Hematopoietic multipotent progenitor cell treated with erythropoietin and hydrocortisone succinate and interleukin-3 and kit ligand, for 8 days (in vitro differentiated cells): ENCODE measurements at places on chromosomes 1 and 21.

DNA sequence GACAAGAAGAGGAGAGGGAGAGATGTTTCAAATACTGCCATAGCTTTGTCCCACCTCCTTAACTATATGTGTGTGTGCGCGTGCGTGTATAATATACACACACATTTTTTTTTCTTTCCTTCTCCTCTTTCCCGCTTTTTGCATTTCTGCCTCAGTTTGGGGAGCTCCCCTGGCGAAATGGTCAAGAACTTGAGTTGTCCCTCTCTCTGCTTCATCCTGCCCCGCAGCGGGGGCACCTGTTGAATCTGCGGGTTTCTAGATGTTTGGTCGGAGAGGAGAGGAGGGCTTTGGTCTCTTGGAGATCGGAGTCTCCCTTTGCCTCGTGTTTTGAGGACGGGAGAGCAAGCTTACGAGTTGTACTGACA, 504 bp downstream of the SCCPDH start:
- peak; percentile 67 for DNase-seq

GRCh38 chr1:45522324-45523104, 830 bp upstream of the PRDX1 start:
- no peak for DNase-seq

- no peak for DNase-seq
These were observed 33.8 kb upstream of the DISC1 start for GRCh38 chr1:231592809-231593208.

GRCh38 chr1:17963513-17963912, 144.1 kb upstream of the IGSF21 start:
- no peak for DNase-seq

DNA sequence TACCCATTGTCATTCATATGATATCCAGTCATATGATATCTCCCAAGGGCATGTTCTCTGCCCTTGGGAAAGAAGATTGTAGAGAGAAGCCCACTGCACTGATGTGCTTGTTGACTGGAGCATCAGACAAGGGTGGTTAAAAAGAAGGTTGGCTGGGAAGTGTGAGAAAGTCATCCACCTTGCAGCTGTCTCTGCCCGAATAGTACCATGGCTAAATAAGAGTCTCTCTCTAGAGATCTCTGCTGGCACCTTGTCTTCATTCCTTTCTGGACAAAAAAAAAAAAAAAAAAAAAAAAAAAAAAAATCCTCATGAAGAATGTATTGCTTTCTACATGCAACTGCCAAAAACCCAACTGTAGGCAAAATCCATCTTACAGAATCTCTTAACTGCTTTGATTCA, 349.7 kb upstream of the ESRRG start:
- DNase-seq, result no peak

GRCh38 chr1:163069655-163070277, 605 bp downstream of the RGS4 start:
- DNase-seq, result no peak

DNA sequence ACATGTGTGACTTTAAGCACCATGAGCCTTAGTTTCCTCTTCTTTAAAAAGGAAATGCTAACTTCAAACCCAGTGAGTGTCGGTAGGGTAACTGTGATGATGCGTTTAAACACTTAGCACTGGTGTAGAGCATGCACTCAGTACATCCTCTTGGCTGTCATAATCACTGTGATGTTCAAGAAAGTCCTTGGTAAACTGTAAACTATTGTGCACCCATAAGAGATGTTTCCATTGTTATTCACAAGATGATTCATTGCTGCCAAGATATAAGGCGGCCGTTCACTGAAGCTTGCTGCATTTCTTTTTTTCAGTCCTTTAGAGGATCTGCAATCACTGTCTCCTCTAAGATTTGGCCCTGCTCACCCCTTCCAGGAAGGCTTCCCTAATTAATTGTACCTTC, 61.8 kb upstream of the DAB1 start:
- DNase-seq, result no peak

- DNase-seq, result no peak
These were observed 29.0 kb upstream of the BATF3 start for GRCh38 chr1:212728606-212729005.

DNA sequence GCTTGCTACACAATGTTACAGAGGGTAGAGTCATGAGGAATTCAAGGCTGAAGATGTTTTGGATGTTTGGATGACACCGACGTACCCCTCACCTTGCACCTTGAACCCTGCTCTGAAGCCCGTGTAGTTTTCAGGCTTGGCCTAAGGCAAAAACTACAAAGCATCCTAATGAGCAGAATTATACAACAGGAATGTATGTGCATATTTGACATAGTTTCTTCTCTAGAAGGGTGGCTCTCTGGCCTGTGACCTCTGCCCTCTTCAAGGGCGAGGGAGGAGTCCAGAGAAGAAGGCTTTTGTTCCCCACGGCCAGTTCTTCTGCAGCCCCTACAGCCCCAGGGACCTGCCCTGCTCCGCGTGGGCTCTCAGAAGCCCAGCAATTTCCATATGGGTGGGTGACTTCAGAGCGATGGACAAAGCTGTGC, 43.3 kb downstream of the L1TD1 start:
- no peak for DNase-seq

GRCh38 chr1:45437323-45437722, 53.6 kb downstream of the TESK2 start:
- DNase-seq, result no peak

GRCh38 chr1:57079454-57080157, 113.8 kb upstream of the C8B start:
- DNase-seq, result peak; percentile 13

GRCh38 chr1:169928438-169929209, 34.9 kb upstream of the SCYL3 start:
- DNase-seq, result peak; percentile 62

- DNase-seq, result peak; percentile 4
These were observed 206.0 kb downstream of the CENPF start for GRCh38 chr1:214808845-214809460.

DNA sequence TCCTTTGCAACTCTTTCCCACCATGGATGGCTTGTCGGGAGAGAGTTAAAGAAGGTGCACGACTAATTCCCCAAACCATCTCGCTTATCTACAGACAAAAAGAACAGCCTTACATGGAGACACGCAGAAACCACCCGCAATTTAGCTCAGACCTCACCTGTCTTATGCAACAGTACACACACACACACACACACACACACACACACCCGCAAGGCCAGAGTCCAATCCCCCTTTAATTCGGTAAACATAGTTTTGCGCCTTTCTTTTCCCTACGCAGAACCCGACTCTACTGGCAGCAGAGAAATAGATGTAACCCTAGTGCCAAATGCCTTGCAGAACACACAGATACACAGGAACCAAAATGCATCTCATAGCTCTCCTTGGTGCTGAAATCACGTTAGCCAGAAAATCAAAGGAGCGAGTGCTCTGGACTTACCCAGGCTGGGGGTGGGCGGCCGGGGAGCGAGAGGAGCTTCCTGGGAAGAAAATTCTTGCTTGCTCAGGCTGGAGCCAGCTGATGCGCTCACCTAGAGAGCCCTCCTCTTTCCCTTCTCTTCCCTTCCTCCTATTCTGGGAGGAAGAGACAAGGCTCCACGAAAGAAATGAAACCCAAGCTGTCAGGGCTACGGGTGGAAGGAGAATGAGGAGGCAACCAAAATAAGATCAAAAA, 470 bp downstream of the TNR start:
- peak; percentile 40 for DNase-seq

DNA sequence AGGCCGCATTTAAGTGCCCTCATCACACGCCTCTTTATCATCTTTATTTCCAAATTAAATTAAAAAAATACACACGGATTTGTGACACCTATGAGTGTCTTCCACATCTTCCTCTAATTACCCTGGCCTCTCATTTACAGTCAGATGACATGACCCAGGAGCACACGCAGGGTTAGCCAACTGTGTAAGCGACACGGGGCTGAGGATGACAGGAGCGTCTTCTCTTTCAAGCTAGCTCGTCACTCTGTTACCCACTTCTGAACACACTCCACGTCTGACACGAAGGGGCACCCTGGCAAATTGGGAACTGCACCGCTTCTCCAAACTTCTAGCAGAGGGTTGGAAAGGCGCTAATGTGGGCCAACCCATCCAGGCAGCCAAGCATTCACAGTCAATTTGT, 112.1 kb downstream of the SMYD2 start:
- DNase-seq, result no peak

- DNase-seq, result peak; percentile 80
These were observed 170.4 kb upstream of the NR5A2 start for GRCh38 chr1:199857108-199857507.

GRCh38 chr1:201226859-201227488, 36.4 kb downstream of the IGFN1 start:
- DNase-seq, result no peak

DNA sequence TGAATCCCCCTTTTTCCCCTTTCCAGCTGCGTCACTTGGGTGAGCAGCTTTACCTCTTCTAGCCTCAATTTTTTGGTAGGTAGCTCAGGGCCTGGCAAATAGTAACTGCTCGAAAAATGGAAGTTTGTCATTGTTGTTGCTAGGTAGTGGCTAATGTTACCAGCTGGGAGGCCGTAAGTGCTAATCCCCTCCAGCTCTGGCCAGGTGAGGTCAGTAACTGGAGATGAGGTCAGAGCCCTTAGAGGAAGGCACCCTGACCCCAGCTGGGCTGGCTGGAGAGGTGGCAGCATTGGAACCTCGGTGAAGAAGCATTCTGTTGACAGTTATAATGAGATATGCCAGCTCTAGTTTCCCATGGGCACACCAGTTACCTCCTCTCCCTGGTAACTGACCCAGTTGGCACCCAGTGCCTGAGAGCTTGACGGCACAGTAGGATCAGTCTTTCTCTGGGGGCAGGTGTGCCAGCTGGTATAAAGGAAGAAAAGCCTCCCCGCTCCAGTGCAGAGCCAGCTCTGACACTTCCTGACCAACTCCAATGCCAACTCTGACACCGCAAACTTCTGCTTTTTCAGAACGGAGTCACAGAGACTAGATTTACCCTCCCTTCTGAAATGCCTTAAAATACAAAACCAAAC, 35.0 kb upstream of the SLC2A1 start:
- peak; percentile 25 for DNase-seq

GRCh38 chr1:29638281-29638680, 402.0 kb downstream of the PTPRU start:
- DNase-seq, result no peak

GRCh38 chr1:915295-916172, 8.2 kb upstream of the SAMD11 start:
- no peak for DNase-seq

- DNase-seq, result no peak
These were observed 23.6 kb upstream of the ANGPTL3 start for GRCh38 chr1:62573675-62574074.

DNA sequence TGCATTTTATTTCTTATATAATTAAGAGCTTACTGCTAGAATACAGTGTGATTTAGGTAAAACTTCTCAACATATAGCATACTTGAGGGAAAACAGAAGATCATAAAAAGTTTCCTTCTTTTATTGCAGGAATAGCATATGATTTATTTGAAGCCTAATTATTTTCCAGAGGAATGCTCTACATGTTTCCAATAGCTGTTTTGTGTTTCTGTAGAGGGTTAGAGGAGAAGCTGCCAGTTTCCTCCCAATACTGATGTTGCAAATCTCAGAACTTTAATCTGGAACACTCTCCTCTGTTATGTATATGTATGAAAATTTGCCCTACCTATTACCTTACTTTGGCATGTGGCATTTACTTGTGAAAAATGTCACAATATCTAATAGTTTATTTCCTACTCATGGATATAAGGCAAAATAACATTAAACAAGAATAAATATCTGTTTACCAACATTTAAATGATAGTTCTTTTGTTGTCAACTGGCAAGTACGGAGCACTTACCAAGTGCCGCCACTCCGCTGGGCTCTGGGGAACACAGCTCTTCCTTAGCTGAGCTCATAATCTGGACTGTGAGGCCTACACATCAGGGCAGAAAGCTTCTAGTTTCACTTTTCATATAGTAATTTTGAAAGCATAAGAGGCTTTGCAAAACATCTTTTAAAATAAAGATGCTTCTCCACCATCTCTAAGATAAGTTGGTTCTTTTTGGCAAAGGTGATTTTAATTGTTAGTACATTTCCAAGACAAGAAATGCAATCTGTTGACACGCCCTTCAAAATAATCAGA, 239.8 kb upstream of the C1orf105 start:
- DNase-seq, result no peak

DNA sequence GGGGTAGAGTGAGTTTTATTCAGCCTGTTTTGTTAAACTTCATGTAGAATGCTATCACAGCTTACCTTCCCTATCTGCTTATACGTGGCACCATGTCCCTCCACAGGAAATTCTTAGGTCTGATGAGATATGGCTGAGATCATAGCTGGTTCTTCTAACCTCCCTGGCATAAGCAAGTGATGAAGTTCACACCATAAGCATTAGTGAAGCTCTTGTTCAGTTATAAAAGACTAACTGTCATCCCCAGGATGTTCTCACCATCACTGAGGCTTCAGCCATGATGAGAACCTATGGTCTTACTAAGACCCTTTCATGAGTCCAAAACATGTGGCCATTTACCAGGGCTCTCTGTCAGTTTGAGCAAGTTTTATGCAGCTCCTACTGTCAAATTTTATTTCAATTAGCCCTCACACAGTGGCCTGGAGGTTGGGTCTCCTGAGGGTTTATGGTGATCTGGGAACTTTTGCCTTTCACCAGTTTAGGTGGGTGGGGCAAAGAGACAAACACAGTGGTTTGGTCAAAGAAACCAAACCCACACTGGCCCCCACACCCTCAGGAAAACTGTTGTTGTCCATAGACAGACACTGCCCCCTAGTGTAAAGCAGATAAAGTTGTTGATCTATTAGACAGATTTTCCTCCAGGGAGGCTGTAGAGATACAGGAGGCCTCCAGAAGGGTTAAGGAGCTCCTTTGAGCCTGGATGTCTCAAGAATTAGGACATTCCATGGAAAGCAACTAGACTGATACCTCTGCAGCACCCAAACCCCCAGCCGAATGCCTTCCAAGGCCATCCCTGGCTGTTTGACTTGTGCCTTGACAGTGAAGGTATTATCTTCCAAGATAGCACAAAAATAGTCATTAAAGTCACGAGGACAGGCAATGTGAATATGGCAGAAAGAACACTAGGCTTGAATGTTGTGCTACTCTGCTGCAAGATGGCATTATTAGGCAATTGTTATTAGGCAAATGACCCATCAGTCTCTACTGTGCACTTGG, 5.0 kb downstream of the SLC22A15 start:
- peak; percentile 64 for DNase-seq

- DNase-seq, result no peak
These were observed 7.9 kb downstream of the TFAP2E start for GRCh38 chr1:35580949-35581388.

GRCh38 chr1:40161888-40162397, 756 bp downstream of the RLF start:
- peak; percentile 35 for DNase-seq

- DNase-seq, result peak; percentile 38
These were observed 591 bp downstream of the MRPL37 start for GRCh38 chr1:54200519-54200997.

DNA sequence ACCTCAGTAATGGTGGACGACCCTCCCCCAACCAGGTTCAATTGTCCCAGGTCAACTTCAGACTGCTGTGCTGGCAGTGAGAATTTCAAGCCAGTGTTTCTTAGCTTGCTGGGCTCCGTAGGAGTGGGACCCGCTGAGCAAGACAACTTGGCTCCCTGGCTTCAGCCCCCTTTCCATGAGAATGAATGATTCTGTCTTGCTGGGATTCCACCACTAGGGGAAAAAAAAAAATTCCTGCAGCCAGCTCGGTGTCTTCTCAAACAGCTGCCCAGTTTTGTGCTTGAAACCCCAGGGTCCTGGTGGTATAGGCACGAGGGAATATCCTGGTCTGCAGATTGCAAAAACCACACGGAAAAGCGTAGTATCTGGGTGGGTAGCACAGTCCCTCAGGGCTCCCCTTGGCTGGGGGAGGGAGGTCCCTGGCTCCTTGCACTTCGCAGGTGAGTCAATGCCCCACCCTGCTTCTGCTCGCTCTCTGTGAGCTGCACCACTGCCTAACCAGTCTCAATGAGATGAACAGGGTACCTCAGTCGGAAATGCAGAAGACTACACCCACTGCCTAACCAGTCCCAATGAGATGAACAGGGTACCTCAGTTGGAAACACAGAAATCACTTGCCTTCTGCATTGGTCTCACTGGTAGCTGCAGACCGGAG, 41.5 kb downstream of the GBP6 start:
- DNase-seq, result no peak
